ENCODE measurements at places on chromosomes 4 and X.
A peak's percentile ranks its signal among the peaks of the same experiment; 100 is the strongest.

DNA sequence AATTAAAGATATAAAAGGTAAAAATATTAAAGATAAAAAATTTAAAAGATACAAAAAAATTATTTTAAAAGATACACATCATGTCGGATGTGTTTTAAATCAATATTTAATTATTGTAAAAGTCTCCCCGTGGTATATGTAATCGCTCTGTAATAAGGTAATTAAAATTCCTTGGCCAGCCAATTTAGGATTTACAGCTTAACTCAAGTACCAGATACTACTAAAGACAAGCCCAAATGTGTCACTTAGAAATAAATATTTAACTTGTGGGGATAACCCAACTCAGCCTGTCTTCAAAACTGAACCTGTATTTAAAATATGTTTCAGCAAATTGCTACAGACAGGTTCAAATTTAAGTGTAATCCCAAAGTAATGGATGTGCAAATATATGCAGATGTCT is 56.0 kb downstream of the GPR82 start:
- DNase-seq: no peak

GRCh38 chr4:27692158-27692557 is 831.5 kb downstream of the STIM2 start:
- DNase-seq: no peak

GRCh38 chr4:24070117-24070516 is 180.3 kb upstream of the PPARGC1A start:
- no peak for DNase-seq

GRCh38 chr4:8393593-8394038 is 46.9 kb downstream of the ACOX3 start:
- peak; percentile 86 for DNase-seq

DNA sequence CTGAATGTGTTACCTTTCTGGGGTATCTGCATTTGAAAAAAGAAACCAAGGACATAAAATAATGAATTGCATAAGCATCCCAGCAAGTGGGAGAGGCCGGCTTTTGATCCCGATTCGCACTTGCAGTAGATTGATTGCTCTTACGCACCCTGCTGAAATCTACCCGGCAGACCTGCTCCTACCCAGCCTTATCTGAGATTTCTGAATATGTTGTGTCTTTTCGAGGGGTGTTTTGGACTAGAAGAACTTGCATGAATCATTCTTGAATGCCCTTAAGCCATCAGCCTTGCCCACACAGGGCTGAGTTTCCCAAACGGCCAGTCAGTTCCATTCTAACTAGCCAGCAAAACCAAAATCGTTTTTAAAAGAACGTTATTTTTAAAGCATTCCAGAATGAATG is 174.4 kb upstream of the BCOR start:
- DNase-seq: no peak

DNA sequence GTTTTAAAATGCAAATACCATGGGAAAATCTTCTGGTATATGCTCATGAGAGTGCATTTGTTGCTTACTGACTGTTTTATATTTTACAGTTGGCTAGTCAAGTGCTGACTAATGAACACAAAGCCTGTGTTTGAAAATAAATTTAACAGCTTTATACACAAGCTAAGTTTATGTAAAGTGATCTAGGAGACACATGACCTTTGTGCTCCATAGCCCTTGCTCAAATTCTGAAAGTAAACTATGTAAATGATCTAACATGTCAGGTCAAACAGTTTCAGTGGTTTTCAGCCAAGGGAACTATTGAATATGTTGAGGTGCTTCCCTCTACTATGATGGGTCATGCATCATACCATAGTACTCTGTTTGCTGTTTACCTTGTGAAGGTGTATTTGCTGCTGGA is 36.7 kb downstream of the DIAPH2 start:
- no peak for DNase-seq
